ENCODE measurements at places on chromosomes 1 and 21. TPM values are rescaled to one million over a fixed set of nuclear protein-coding genes. Genes with fewer than 3 reads are reported as not detected.

Gene DDX20
- total RNA-seq: 21.5 TPM

Gene DDOST
- 122 TPM for total RNA-seq

GRCh38 chr1:168615965-168616364 is 39.6 kb downstream of the XCL1 start:
- H3K4me3 ChIP-seq: no peak overlapping the region
- no peak for DNase-seq
- H3K27ac ChIP-seq: no peak overlapping the region
- H3K4me1 ChIP-seq: peaks cover 4% of the 10 kb centered on the region
- no peaks in the 10 kb centered on the region for H3K27me3 ChIP-seq

DNA sequence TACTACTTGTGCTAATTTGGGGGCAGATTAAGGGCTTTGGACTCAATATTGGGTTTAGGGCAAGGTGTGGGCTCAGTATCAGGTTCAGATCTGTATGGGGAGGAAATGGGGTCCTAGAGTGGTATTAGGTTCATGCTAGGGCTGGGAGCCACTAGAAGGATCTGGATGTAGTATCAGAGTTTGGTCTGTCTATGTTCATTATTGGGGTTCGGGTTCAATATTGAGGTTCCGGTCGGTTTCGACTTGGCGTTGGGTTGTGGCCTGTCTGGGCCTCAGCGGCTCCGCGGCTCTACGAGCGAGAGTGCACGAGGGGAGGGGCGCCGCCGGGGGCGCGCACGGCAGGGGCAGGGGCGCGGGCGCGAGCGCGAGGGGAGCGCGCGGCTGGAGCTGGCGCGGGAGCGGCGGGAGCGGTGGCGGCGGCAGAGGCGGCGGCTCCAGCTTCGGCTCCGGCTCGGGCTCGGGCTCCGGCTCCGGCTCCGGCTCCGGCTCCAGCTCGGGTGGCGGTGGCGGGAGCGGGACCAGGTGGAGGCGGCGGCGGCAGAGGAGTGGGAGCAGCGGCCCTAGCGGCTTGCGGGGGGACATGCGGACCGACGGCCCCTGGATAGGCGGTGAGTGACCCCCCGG is at the start of gene PTPRF:
Gene PTPRF (plus strand): TSS at position 401 of the 624 bp plus-strand sequence. CDS start 14,193 bp downstream, outside the sequence.
- no peaks in the 10 kb centered on the region for H3K27me3 ChIP-seq
- H3K4me3 ChIP-seq: peak within 1 kb of the TSS; percentile 87
- no peaks in the 10 kb centered on the region for H3K36me3 ChIP-seq
- H3K27ac ChIP-seq: peak within 1 kb of the TSS; percentile 95
- H3K4me1 ChIP-seq: peaks cover 52% of the 10 kb centered on the region
- no peak for DNase-seq

DNA sequence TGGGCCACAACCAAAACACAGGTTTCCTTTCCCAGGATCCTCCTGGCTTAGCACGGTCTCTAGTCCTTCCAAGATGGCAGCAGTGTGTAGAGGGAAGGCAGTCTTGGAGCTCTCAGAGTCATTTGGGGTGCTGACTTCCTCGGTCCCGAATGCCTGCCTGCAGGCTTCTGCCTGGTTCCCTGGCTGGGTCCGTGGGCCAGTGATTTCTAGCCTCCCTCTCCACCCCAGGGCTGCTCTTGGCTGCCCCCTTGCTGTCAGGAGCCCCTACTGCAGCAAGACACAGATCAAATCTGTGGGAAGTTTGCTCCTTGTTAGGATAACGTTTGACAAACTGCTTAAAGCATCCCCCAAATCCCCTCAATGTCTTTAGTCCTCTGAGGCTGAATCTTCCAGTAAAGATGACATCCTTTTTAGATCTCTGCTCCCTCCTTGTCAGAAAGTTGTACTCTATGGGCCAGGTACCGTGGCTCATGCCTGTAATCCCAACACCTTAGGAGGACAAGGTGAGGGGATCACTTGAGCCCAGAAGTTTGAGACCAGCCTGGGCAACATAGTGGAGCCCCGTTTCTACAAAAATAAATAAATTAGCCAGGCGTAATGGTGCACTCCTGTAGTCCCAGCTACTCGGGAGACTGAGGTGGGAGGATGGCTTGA is 272.5 kb downstream of the RRAGC start:
- no peak overlapping the region for H3K4me3 ChIP-seq
- H3K27me3 ChIP-seq: no peaks in the 10 kb centered on the region
- peaks cover 7% of the 10 kb centered on the region for H3K4me1 ChIP-seq
- no peak overlapping the region for H3K27ac ChIP-seq
- H3K36me3 ChIP-seq: no peaks in the 10 kb centered on the region
- DNase-seq: peak; percentile 55

- H3K27me3 ChIP-seq: no peaks in the 10 kb centered on the region
- no peaks in the 10 kb centered on the region for H3K36me3 ChIP-seq
- no peaks in the 10 kb centered on the region for H3K4me1 ChIP-seq
- DNase-seq: no peak
- H3K4me3 ChIP-seq: no peak overlapping the region
Measured at GRCh38 chr1:71167505-71167904, 86.7 kb upstream of the ZRANB2 start.

DNA sequence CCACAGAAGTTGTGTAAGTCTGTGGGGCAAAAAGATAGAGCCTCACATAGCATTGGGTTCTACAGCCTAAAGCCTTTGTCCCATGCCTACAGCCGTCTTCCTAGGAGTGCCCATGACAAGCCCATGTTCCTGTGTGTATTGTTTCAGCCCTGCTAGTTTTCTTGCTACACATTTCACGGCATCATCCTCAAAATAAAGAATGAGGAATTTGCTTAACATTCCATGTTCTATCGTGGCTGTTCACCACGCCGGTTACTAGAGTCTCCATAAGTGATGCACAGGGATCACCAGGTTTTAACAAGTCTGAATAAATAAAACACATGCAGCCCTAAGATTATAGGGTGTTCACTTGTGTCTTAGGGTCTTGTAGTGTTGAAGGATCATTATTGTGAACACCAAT is 87.4 kb upstream of the NGF start:
- H3K4me3 ChIP-seq: no peak overlapping the region
- peaks cover 9% of the 10 kb centered on the region for H3K27me3 ChIP-seq
- no peak for DNase-seq
- H3K36me3 ChIP-seq: no peaks in the 10 kb centered on the region
- H3K4me1 ChIP-seq: no peaks in the 10 kb centered on the region
- no peak overlapping the region for H3K27ac ChIP-seq

- peak; percentile 94 for DNase-seq
- H3K4me3 ChIP-seq: peak overlapping the region; percentile 64
- no peaks in the 10 kb centered on the region for H3K36me3 ChIP-seq
- H3K4me1 ChIP-seq: peaks cover 28% of the 10 kb centered on the region
- H3K27ac ChIP-seq: no peak overlapping the region
- peaks cover 9% of the 10 kb centered on the region for H3K27me3 ChIP-seq
Measured at GRCh38 chr1:233326811-233327650, 493 bp upstream of the MAP3K21 start.

Gene TMEM54
- 252 TPM for total RNA-seq

- no peaks in the 10 kb centered on the region for H3K27me3 ChIP-seq
- no peaks in the 10 kb centered on the region for H3K36me3 ChIP-seq
- peaks cover 6% of the 10 kb centered on the region for H3K4me1 ChIP-seq
- DNase-seq: no peak
- no peak overlapping the region for H3K27ac ChIP-seq
- no peak overlapping the region for H3K4me3 ChIP-seq
Measured at GRCh38 chr1:55378582-55378981, 163.4 kb upstream of the USP24 start.

DNA sequence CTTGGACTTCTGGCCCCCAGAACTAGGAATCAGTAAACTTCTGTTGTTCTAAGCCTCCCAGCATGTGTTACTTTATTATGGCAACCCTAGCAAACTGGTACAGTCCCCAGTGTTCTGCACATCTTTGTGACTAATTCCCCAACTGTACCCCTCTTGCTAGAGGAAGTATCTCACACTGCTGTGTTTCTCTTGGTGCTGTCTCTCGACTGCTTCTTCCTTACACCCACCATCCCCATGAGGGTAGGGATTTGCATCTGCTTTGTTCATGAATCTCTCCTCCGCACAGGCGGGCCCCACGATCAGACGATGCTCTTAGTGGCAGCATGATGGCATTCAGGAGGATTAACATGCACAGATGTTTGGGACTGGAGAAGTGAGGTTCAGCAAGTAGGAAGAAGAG is 46.7 kb downstream of the CLIC6 start:
- no peak overlapping the region for H3K27ac ChIP-seq
- no peak overlapping the region for H3K4me3 ChIP-seq
- no peaks in the 10 kb centered on the region for H3K27me3 ChIP-seq
- no peak for DNase-seq
- H3K36me3 ChIP-seq: no peaks in the 10 kb centered on the region

DNA sequence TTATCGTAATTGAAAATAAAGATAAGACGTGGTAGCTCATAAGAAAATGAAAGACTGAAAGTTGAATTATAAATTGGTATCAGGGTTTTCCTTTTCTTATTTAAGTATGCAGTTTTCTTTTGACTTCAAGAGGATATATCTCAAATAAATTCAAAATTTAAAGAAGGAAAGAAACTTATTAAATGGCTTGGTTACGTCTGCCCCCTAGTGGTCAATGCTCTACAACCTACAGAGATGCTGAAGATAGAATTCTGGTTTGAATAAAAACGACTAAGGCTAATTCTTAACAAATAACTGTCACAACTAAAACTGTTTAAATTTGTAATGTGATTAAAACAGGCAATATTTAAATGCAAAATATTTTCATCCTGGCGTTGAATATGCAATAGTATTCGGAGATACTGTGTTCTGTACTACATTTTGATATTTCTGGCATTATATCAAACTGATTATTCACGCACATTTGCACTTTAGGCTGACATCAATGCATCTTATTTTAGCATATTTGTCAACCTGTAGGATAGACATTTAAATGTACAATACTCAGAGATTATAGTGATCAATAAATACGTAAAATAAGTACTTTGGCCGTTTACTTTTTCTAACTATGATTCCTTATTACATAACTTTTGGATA is 26.8 kb downstream of the IFI44 start:
- no peak for DNase-seq
- no peaks in the 10 kb centered on the region for H3K27me3 ChIP-seq
- H3K27ac ChIP-seq: no peak overlapping the region
- H3K36me3 ChIP-seq: no peaks in the 10 kb centered on the region
- H3K4me1 ChIP-seq: no peaks in the 10 kb centered on the region
- no peak overlapping the region for H3K4me3 ChIP-seq

GRCh38 chr1:81369833-81370232 is 430.9 kb upstream of the ADGRL2 start:
- H3K36me3 ChIP-seq: no peaks in the 10 kb centered on the region
- H3K27me3 ChIP-seq: no peaks in the 10 kb centered on the region
- H3K27ac ChIP-seq: no peak overlapping the region
- no peak overlapping the region for H3K4me3 ChIP-seq
- no peaks in the 10 kb centered on the region for H3K4me1 ChIP-seq

Gene OR4F29
- total RNA-seq: not detected

DNA sequence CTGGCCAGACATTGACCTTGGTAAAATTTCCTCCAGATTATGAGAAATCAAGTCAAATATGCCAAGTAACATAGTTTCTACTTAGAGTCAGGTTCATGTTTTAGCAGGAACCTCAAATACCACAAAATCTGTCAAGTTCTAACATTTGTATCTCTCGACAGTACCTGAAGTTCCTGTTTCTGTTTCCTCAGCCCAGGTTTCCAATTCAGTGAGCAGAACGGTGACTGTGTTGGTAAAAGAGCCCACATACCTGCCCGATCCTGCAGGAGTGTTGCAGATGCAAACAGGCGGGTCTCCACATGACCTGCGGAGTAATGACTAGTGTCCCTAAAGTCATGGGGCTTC is 57.9 kb upstream of the LGALS8 start:
- H3K4me1 ChIP-seq: peaks cover 7% of the 10 kb centered on the region
- no peak overlapping the region for H3K4me3 ChIP-seq
- DNase-seq: no peak
- no peak overlapping the region for H3K27ac ChIP-seq
- H3K27me3 ChIP-seq: no peaks in the 10 kb centered on the region

- H3K36me3 ChIP-seq: no peaks in the 10 kb centered on the region
- H3K4me3 ChIP-seq: no peak overlapping the region
- no peak for DNase-seq
- H3K27ac ChIP-seq: no peak overlapping the region
- no peaks in the 10 kb centered on the region for H3K27me3 ChIP-seq
- H3K4me1 ChIP-seq: peaks cover 3% of the 10 kb centered on the region
Measured at GRCh38 chr1:86990826-86991225, 76.4 kb downstream of the HS2ST1 start.

- no peaks in the 10 kb centered on the region for H3K27me3 ChIP-seq
- H3K27ac ChIP-seq: peak overlapping the region; percentile 38
Measured at GRCh38 chr1:31102501-31102950, 37.0 kb upstream of the PUM1 start.

Gene FNDC10
- total RNA-seq: 24.9 TPM

Gene CLCA1
- total RNA-seq: not detected

Data from suprapubic skin (tissue), 4 donors.